Muscle of leg (tissue), 16 donors: ENCODE measurements at places on chromosomes 1 and 21.

DNA sequence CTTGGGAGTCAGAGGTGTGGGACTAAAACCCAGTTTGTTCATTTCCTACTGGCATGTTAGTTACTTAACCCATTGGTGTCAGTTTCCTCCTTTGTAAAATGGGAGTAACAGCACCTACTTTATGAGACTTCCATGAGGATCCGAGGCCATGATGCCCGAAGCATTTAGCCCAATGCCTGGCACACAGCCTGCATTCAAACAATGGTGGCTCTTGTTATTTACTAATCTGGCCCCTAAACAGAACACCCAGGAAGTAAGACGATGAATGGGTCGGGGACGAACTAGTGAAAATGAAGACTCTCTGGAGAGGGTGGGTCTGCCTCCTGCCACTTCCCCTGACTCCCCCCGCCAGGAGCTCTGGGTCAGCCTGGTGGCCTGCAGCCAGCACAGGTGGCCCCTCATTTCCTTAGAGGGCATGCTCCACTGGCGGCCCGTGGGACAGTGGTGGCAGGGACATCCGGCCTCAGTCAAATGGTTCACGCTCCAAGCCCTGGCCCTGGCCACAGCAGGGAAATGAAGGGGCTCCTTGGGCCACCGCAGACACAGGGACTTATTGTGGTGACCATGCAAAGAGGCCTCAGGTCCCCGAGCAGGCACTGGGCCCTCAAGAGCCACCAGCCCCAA, 9.5 kb upstream of the TAS1R2 start:
- H3K4me3 ChIP-seq: no peak overlapping the region
- H3K36me3 ChIP-seq: peaks cover 10% of the 10 kb centered on the region
- H3K27me3 ChIP-seq: peaks cover 14% of the 10 kb centered on the region
- no peak for DNase-seq

- no peak for DNase-seq
- no peak overlapping the region for H3K4me3 ChIP-seq
- H3K36me3 ChIP-seq: no peaks in the 10 kb centered on the region
- no peaks in the 10 kb centered on the region for H3K4me1 ChIP-seq
These were observed 214.2 kb downstream of the SLC44A5 start for GRCh38 chr1:75396745-75397144.

- peak overlapping the region; percentile 74 for H3K27ac ChIP-seq
- no peaks in the 10 kb centered on the region for H3K27me3 ChIP-seq
- no peak overlapping the region for H3K4me3 ChIP-seq
These were observed 14.0 kb downstream of the INKA2 start for GRCh38 chr1:111725192-111725591.

- DNase-seq: no peak
- no peak overlapping the region for H3K4me3 ChIP-seq
- H3K4me1 ChIP-seq: peaks cover 7% of the 10 kb centered on the region
- no peaks in the 10 kb centered on the region for H3K36me3 ChIP-seq
- no peak overlapping the region for H3K27ac ChIP-seq
- H3K27me3 ChIP-seq: peaks cover 13% of the 10 kb centered on the region
These were observed 48.9 kb upstream of the POU3F1 start for GRCh38 chr1:38095454-38095931.

GRCh38 chr1:31707711-31708110, 3.9 kb upstream of the COL16A1 start:
- H3K27me3 ChIP-seq: peaks cover 14% of the 10 kb centered on the region
- no peak overlapping the region for H3K4me3 ChIP-seq
- no peak overlapping the region for H3K27ac ChIP-seq

- no peaks in the 10 kb centered on the region for H3K36me3 ChIP-seq
- no peaks in the 10 kb centered on the region for H3K4me1 ChIP-seq
- H3K27me3 ChIP-seq: no peaks in the 10 kb centered on the region
These were observed 1113.9 kb upstream of the B3GALT2 start for GRCh38 chr1:194300340-194300739.

DNA sequence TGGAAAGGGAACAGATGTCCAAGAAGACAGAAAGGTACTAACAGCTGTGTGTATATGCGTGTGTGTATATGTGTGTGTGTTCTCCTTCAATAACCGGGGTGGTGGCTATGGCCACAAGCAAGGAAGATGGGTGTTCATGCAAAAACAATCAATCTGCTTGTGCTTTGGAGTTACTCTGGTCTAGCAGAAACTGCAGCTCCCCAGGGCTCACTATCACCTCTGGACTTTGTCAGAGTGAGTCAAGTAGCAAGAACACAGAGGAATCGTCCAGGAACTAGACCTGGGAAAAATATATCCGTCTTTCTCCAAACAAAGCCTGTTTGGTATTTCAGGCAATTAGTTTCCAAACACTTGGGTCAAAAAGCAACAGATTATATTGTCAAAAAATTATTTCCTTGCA, 68.6 kb downstream of the GNG12 start:
- H3K27me3 ChIP-seq: no peaks in the 10 kb centered on the region
- H3K4me3 ChIP-seq: no peak overlapping the region
- DNase-seq: no peak

DNA sequence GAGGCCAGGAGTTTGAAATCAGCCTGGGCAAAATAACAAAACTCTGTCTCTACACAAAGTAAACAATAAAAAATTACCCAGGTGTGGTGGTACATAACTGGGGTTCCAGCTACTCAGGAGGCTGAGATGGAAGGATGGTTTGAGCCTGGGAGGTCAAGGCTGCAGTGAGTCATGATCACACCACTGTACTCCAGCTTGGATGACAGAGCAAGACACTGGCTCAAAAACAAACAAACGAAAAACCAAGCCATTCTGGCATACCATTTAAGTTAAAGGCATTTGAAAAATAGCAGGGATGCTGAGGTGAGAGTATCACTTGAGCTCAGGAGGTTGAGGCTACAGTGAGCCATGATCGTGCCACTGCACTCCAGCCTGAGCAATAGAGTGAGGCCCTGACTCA, 5.3 kb upstream of the ALDH9A1 start:
- DNase-seq: no peak
- peaks cover 5% of the 10 kb centered on the region for H3K27me3 ChIP-seq
- H3K4me3 ChIP-seq: no peak overlapping the region
- H3K36me3 ChIP-seq: no peaks in the 10 kb centered on the region
- H3K4me1 ChIP-seq: no peaks in the 10 kb centered on the region
- H3K27ac ChIP-seq: no peak overlapping the region

DNA sequence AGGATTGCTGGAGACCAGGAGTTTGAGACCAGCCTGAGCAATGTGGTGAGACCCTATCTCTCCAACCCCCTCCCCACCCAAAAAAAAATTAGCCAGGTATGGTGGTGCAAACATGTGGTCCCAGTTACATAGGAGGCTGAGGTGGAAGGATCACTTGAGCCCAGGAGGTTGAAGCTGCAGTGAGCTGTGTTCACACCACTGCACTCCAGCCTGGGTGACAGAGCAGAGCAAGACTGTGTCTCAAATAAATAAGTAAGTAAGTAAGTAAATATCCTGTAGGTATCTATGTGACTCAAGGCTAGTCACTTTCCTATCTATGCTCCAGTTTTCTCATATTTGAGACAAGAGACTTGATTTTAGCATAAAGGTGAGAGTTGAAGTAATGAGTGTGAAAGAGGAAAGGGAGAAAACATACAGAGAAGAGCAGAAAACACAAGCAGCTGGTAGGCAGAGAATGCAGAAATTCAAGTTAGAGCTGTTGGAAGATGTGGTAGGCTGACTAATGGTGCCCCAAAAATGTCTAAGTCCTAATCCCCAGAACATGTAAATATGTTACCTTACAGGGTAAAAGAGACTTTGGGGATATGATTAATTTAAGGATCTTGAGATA, 7.5 kb downstream of the PPP1R12B start:
- no peaks in the 10 kb centered on the region for H3K36me3 ChIP-seq
- no peaks in the 10 kb centered on the region for H3K4me1 ChIP-seq
- no peak for DNase-seq
- no peak overlapping the region for H3K27ac ChIP-seq
- no peaks in the 10 kb centered on the region for H3K27me3 ChIP-seq

DNA sequence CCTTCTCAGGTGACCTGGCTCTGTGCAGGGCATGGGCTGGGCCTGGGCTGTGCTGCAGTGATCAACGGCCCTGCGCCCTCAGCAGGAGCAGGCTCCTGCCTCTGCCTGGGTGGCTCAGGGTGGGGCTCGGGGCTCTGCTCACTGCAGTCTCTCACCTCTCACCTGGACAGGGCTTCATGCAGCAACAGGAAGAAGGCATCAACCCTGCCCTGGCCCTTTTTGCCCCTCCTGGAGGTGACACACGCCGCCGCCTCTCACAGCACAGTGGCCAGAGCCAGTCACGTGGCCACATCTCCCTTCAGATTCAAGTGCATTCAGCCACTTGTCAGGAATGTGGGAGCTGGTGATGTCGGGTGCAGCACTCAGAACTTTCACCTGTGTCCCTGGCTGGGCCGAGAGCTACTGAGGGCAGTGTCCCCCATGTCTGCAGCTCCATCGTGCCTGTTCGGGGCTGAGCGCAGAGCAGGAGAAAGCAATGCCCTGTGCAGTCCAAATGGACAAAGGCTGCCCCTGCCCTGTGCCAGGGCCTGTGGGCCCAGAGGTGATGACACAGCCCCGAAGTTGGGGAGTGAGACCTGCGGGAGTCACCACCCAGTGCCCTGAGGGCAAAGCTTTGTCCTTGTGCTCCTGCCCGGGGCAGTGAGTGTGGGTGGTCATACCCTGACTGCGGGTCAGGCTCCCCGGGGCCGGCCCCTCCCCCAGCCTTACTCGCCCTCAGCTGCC, 314.0 kb downstream of the PTPRU start:
- H3K27ac ChIP-seq: no peak overlapping the region
- H3K36me3 ChIP-seq: no peaks in the 10 kb centered on the region
- H3K27me3 ChIP-seq: peaks cover 2% of the 10 kb centered on the region
- H3K4me3 ChIP-seq: no peak overlapping the region
- no peak for DNase-seq

GRCh38 chr1:170929835-170930554, 5.3 kb upstream of the MROH9 start:
- no peaks in the 10 kb centered on the region for H3K36me3 ChIP-seq
- peaks cover 2% of the 10 kb centered on the region for H3K27me3 ChIP-seq
- H3K4me3 ChIP-seq: no peak overlapping the region

- no peaks in the 10 kb centered on the region for H3K27me3 ChIP-seq
- H3K4me1 ChIP-seq: peaks cover 74% of the 10 kb centered on the region
- no peak overlapping the region for H3K4me3 ChIP-seq
- peak; percentile 83 for DNase-seq
- peaks cover 10% of the 10 kb centered on the region for H3K36me3 ChIP-seq
- H3K27ac ChIP-seq: peak overlapping the region; percentile 47
These were observed 7.3 kb downstream of the SH3BGRL3 start for GRCh38 chr1:26287033-26287711.

DNA sequence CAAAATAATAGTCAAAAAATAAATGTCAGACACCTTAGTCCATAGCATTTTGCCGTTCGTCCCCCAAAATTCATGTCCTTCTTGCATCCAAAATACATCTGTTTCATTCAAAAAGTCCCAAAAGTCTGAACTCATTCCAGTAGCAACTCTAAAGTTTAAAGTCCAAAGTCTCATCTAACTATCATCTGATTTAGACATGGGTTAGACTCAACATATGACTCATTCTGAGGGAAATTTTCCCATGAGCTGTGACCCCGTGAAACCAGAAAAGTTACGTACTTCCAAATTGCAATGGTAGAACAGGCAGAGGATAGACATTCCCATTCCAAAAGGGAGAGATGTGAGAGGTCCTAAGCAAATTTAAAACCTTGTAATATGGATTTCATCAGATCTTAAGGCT, 48.6 kb upstream of the CACHD1 start:
- H3K27me3 ChIP-seq: no peaks in the 10 kb centered on the region
- H3K36me3 ChIP-seq: no peaks in the 10 kb centered on the region
- no peak for DNase-seq
- no peak overlapping the region for H3K27ac ChIP-seq
- H3K4me1 ChIP-seq: no peaks in the 10 kb centered on the region

GRCh38 chr1:34324879-34325440, 148.3 kb downstream of the C1orf94 start:
- no peaks in the 10 kb centered on the region for H3K27me3 ChIP-seq
- H3K27ac ChIP-seq: no peak overlapping the region
- H3K36me3 ChIP-seq: no peaks in the 10 kb centered on the region
- no peak overlapping the region for H3K4me3 ChIP-seq
- peak; percentile 12 for DNase-seq

GRCh38 chr1:43836267-43836951, 97.2 kb upstream of the ARTN start:
- peaks cover 27% of the 10 kb centered on the region for H3K36me3 ChIP-seq
- H3K4me1 ChIP-seq: peaks cover 31% of the 10 kb centered on the region
- no peaks in the 10 kb centered on the region for H3K27me3 ChIP-seq
- peak; percentile 70 for DNase-seq
- H3K27ac ChIP-seq: no peak overlapping the region

GRCh38 chr1:89573410-89573809, 48.8 kb downstream of the LRRC8B start:
- H3K4me3 ChIP-seq: no peak overlapping the region
- no peaks in the 10 kb centered on the region for H3K27me3 ChIP-seq
- H3K4me1 ChIP-seq: no peaks in the 10 kb centered on the region
- DNase-seq: no peak
- H3K36me3 ChIP-seq: no peaks in the 10 kb centered on the region
